Bronchial epithelial cell (primary cell): ENCODE measurements at places on chromosomes 4 and X.
A peak's percentile ranks its signal among the peaks of the same experiment; 100 is the strongest.

DNA sequence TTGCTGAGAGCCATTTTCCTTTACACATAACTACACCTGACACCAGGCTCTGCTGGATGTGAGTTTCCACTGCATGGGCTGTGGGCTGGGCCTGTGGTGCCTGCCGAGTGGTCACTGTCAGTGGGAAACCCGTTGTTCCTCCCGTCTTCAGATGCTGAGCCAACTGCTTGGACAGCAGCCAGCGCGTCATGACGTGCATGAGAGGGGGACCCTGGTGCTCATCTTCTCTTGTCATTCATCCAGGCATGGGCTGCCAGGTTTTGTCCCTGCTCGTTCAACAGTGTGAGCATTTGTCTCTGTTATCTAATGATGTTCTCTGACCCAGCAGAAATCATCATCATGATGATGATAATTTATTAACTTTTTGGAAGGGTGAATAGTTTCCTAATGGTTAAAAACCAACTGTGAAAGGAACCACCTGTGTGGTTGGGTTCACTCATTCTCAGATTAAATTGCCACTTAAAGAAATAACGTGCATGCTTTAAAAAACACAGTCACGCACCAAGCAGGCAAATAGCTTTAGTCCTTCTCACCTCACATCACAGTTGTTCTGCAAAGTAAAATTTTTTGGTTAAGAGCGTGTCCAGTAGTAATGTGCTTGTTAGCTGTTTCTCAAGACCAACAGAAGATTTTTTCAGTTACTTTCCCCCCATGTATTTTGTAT, 19.9 kb upstream of the CLDN34 start:
- DNase-seq, result no peak

DNA sequence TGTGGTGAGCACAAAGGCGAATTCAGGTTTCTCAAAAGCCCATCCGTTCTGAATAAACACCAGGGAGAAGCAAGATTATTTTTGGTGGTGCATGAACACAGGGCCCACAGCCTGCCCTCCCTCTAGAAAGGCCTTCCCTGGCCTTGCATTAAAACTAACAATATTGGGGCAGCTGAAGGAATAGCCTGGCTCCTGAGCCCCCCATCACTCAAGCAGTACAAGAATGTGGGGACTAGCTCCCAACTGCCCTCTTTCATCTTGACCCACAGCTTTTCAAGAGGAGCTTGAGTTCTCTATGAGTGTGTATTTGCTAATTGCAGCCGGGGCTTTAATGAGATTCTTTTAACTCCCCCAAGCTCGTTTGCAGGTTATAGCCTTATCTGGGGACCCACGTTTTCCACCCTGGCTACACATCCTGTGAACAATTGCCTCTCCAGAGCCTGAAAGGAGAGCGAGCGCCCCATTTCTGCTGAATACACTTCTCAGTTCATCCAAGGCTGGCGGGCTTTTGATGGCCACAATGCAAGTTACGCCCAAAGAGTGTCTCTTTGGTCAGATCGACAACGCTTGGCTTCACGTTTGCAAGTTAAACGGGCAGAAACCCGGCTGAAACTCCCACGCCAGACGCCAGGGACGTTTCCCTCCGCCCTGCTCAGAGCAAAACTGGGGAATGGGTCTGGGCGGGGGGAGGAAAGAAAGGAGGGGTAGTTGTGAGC, 4.7 kb upstream of the GSX2 start:
- no peak for DNase-seq

DNA sequence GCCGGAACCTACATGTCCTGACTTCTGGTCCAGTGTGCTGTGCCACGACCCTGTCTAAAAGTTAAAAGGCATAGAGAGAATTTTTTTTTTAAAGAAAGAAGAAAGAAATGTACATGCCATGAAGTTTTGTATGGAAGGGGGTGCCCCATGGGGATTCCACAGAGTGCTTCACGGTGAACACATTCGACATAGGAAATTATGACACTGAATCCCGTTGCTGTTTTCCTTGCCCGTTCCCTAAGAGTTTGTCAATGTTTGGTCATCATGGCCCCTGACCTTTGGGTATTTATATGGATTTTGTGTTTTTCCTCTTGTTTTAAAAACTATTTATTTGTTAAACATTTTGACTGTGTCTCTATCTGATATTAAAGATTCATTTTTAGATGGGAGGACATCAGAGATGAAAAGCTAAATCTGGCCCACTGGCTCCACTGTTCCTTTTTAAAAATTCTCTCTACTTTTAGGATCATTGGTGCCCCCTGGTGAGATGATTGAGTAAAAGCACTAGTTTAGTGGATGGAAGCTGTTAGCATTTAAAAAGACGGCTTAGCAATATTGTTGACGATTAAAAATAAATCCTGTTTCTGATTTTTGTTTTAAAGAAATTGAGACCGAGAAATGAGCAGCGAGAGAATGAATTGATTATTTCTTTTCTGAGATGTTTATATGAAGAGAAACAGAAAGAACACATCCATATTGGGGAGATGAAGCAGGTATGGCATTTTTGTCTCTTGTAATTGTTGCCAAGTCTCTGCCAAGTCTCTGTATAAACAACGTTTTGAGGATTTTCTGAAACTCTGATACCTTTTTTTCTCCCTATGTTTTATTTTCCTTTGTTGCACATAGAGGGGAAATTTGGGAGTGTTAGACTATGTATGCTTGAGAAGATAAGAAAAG, 75.0 kb downstream of the PTTG2 start:
- peak; percentile 52 for DNase-seq

GRCh38 chrX:18455384-18455783, 30.0 kb downstream of the CDKL5 start:
- no peak for DNase-seq

- DNase-seq, result no peak
Observed at GRCh38 chr4:83112231-83112630, 2.3 kb downstream of the PLAC8 start.

DNA sequence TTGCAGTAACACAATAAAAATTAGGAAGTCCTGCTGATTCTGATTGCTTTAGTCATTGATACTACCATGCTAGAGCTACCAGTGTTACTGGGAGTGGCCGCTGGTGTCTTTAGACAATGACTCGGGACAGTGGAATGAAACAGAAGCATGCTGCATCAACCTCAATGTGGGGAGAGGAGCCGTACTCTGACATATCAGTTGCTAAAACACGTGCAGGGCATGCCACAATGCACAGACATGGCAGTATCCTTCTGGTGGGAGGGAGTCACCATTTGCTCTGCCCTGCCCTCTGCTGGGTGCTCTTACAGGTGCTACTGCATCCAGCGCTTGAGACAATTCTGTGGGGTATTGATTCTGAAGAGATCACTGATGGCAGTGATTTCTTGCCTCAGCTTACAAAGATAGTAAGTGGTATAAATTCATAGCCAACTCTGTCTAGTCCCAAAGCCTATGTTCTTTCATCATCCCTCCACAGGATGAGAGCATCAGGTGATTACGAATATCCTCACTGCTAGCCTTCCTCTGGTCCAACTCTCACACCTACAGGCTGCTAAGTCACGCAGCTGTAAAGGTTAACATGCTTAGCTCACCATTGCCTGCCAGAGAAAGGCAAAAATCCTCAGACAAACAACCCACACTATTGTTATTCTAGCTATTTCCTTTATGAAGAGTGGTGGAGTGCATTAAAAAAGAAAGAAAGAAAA, 43.7 kb downstream of the NSG1 start:
- peak; percentile 76 for DNase-seq
